ENCODE measurements at places on chromosomes 2 and 18.

DNA sequence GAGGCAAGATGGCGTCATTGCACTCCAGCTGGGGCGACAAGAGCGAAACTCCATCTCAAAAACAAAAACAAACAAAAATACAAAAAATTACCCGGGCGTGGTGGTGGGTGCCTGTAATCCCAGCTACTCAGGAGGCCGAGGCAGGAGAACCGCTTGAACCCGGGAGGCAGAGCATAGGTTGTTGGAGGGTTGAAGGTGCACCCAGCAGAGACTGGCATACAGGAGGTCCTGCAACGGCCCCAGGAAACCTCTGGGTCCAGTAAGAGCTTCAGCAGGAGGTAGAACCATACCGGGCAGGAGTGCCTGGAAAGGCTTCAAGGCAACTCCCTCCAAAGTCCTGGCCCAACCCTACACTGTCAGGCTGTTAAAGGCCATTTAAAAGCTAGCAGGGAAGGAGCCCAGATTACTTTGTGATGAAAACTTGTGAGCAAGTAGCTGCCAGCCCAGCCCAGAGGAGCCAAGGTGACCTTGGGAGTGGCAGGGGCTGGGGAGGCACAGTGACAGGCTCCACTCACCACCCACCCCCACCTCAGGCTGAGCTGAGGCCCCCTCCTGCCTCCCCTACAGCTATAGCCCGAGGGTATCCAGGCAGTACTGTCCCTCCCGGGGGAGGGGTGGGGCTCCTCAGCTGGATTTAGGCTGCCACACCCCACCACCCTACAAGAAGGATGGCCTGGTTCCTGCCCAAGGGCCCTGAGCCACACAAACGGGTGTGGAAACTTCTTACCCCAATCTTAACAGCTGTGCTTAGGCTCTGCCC, 28.1 kb downstream of the TFCP2L1 start:
- DNase-seq = no peak

- no peak for DNase-seq
Observed at GRCh38 chr2:229713371-229714079, 830 bp downstream of the DNER start.

- no peak for DNase-seq
Observed at GRCh38 chr2:122851972-122852531, 1096.6 kb downstream of the TSN start.

DNA sequence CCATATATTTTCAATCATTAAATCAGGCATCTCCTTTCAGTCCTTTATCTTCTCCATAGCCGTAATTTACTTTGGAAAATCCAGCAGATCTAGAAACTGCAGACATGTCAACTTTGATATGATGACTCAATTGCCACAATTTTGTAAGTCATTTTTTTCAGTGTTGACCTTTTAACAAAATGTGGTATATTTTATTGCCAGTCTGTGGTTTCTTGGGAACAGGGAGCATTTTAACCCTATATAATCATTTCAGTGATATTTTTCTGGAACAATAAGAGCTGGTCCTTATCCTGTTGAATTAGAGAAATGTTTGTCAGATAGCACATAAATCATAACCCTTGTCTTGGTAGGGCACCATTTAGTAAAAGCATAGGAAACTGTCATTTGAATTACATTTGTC, 90.9 kb upstream of the UBXN4 start:
- DNase-seq = no peak

- DNase-seq = no peak
Observed at GRCh38 chr2:34547340-34547739, 948.2 kb upstream of the FAM98A start.

DNA sequence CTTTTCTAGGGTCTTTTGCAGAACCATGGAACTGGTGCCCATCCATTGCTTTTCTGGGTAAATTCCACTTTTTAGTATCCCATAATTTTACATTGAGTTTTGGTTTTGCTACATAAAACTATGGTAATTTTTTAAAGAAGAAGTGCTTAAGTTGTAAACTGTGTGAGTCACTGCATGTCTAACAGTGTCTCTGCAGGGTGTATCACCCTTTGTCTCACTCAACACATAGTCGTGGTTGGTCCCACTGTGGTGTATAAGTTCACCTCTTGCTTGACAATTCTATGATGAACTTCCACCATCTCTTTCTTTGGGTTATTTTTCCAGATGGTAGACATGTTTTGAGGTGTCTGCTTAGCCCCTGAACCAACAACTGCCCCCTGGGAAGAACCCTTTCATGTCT, 10.5 kb downstream of the SCTR start:
- DNase-seq = no peak

DNA sequence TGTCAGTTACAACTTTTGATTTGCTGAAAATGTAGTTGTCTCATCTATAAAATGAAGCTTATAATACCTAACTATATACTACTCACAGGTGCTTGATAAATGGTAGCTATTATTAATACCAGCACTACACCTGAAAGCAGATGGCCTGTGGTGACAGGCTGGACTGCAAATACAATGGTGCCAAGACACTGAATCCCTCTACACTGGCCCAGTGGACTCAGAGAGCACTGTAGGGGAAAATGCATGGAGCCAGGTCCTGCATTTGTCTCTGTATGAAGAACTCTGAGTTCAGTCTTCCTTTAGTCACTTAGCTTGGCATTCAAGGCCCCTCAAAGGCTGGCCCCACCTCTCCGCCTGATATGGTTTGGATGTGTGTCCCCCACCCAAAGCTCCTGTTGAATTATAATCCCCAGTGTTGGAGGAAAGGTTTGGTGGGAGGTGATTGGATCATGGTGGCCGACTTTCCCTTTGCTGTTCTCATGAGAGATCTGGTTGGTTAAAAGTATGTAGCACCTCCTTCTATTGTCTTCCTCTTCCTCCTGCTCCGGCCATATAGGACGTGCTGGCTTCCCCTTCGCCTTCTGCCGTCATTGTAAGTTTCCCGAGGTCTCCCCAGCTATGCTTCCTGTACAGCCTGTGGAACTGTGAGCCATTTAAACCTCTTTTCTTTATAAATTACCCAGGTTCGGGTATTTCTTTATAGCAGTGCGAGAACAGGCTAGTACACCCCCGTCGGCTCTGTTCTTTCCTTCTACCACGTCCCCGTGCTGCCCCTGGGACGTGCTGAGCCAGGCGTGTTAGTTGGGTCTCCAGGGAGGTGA, 11.1 kb upstream of the NTSR2 start:
- no peak for DNase-seq

DNA sequence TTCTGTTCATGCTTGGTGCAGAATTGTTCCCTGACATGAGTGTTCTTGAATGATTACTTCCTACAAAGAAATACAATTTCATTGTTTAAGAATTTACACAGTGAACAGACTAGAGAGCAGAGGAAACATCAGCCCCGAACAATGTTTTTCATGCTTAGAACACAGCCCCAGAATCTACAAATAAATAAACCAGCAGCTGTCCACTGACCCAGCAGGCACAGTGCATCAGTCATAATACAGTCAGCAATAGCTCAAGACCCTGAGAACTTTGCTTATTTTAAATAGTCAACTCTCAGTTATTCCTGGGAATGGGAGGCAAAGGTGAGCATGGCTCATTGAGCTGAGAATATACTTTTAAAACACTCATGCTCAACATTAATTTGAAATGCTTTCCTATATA, 38.4 kb downstream of the XIRP2 start:
- no peak for DNase-seq

Measured in stimulated activated CD8-positive, alpha-beta memory T cell treated with anti-CD3 and anti-CD28 coated beads, Interleukin-15, amount 100 ng/mL, for 4 hours (primary cell).